ENCODE measurements at places on chromosomes 2 and 18.

DNA sequence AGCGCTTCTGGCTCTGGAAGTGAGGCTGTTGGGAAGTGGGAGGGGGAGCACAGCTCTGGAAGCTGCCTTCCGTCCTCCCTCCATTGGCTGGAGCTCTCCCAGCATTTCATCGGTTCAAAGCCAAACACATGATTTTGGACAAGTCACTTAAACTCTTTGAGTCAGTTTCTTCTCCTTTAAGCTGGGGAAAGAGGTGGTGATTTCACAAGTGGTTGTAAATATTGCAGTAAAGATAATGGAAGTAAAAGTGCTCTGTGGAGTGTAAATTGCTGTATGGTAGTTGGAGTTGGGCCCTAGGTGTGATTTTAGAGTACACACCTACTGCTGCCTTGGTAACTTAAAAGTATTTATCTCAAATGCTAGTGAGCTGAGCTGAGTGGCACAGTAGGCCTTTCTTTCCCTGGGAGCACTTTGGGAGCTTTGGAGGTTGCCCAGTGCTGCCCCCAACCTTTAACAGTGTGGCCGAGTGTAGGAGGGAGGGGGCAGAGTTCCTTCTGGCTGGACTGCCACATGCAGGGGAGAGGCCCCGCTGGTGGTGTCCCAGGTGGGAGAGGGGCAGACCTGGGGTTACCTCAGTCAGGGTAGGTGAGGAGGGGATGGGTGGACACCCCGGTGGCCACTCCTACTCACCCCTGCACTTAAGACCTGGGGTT, 54.7 kb downstream of the ASAP2 start:
- DNase-seq = no peak

- DNase-seq = no peak
These were observed 6.8 kb upstream of the PXDN start for GRCh38 chr2:1750933-1751766.

- DNase-seq = no peak
These were observed 62.6 kb upstream of the HS6ST1 start for GRCh38 chr2:128380961-128381938.

- DNase-seq = no peak
These were observed 392.9 kb downstream of the ZNF521 start for GRCh38 chr18:24959051-24959476.

DNA sequence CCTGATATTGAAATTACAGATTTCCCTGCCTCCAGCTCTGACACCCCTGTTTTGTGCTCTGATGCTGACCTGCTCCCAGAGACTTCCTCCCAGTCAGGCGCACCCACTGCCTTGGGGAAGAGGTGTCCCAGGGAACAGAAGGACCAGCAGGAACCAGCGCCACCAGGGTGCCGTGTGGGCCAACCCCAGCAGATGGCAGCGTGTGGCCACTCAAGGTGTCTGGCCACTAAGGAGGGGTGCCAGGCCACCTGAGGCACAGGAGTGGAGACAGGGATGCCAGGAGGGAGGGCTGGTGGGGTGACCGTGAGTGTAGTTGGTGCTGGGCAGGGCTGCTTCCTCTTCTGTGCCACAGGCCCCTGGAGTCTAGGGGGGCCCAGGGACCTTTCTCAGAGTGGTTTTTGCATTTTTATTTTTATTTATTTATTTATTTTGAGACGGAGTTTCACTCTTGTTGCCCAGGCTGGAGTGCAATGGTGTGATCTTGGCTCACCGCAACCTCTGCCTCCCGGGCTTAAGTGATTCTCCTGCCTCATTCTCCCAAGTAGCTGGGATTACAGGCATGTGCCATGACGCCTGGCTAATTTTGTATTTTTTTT, 56.0 kb downstream of the TEX44 start:
- peak; percentile 28 for DNase-seq

DNA sequence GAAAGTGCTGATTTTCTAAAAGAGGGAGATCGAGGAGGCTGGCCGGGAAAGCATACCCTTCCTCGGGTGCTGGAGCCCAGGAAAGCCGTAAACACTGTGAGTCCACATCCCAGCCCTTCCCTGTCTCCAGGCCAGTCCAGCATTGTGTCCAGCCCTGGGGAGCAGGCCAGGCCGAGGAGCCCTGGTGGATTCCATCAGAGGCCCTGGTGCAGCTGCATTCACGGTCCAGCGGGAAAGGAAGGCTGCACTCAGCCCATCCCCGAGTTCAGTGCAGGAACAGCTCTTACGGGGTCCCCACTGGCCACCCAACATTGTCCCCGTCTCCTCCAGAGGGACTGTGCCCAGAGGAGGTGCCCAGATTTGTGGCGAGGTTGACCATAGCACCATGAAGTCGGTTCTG, 218.6 kb downstream of the KLHL29 start:
- DNase-seq = no peak

Measured in stimulated activated CD4-positive, alpha-beta T cell treated with anti-CD3 and anti-CD28 coated beads, TNF-alpha, amount 100 ng/mL, for 4 hours (primary cell).